ENCODE measurements at places on chromosomes 1 and 21.

- no peak for DNase-seq
Measured at GRCh38 chr1:5410652-5411051, 581.6 kb downstream of the NPHP4 start.

DNA sequence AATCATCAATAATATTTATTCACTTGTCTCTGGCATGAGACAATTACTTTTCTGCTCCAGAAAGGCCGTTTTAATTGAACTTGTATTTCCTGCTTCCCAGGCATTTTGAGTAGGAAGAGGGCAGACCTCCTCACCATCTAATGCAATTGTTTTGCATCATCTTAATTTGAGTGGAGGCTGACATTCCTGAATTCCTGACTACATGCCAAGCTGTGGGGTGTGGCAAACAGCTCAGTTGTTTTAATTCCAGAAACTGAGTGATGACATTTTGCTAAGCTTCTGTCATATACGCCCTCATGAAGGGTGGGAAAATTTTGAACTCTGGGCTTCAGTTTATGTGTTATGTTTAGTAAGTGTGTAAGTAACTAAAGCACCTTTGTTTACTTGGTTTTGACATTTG is 125.4 kb upstream of the USP25 start:
- no peak for DNase-seq

GRCh38 chr21:29640080-29640508 is 299.7 kb downstream of the GRIK1 start:
- no peak for DNase-seq

- no peak for DNase-seq
Measured at GRCh38 chr1:227758366-227758765, 23.1 kb downstream of the SNAP47 start.

- DNase-seq, result no peak
Measured at GRCh38 chr21:31366825-31367224, 22.8 kb upstream of the TIAM1 start.
